ENCODE measurements at places on chromosomes 12 and 14. TPM values are rescaled to one million over a fixed set of nuclear protein-coding genes. Genes with fewer than 3 reads are reported as not detected.

DNA sequence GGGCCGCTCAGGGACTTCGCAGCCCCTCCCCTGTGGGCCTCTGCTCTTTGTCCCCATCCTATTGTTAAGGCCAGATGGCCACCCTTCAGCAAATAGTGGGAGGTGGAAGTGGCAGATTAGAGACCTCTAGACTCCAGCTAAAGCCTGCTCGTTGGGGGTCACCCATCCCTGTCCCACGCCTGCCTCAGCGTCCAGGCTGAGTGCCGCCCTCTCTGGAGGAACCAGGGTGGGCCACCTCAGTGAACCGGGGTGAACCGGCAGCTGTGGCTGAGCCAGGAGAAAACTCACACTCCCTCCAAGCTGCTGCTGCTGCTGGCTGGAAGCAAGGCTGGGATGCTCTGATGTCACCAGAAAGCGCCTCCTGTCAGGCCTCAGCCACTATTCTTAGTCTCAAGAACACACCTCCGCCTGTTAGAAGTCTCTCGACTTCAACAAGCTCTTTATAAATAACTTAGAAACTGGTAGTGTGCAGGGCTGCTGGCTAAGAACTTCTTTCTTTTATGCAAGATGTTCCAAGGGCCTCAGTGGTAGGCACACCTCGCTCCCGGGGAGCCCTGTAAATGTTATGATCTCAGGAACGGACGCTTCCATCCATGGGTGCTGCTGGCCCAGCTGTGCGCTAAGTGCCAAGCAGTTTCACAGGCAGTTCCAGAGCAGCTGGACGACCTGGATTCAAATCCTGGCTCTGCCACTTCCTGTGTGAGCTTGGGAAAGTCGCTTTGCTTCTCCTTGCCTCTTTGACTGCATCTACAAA lies 19.8 kb upstream of the TESC start:
- no peak for DNase-seq

DNA sequence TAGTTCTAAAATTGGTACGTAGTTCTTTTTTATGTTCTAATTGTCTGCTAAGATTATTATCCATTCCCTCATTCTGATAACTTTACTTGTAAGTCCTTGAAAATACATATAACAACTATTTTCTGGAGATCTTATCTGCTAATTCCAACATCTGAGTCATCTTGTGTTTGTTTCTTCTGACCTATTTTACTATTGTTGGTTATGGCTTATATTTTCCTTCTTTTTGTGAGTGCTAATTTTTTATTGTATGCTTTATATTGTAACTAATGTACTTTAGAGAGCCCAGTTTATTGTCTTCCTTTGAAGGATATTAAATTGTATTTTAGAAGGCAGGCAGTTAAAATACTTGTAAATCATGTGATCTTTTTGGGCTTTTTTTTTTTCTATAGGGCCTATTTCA lies 149.3 kb upstream of the LRFN5 start:
- DNase-seq, result no peak

DNA sequence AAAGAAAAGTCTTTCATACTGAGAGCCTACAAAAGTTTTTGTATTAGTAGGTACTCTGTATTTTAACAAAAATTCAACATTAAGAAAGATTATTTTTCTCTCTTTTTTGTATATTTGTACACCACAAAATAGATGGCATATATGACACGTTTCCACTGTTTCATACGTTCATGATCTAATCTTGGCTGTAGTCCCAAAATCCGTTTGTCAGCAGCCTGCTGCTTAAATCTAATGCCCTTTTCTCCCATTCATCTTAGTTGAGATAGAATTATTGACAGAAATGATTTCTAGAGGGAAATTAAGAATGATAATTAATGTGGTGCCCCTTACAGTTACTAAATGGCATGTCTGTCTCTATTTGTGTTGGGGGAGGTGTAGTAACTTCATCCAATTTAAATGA lies 140.7 kb upstream of the NOVA1 start:
- no peak for DNase-seq

GRCh38 chr12:123655420-123655819 lies 15.5 kb upstream of the TCTN2 start:
- DNase-seq, result no peak

Gene ADAM20
- 1.5 TPM for total RNA-seq

Gene SLC24A4
- total RNA-seq, result 3.5 TPM

Gene SLC2A13
- 11.6 TPM for total RNA-seq

Gene ZBTB25
- total RNA-seq, result 14.9 TPM
